ENCODE measurements at places on chromosomes 3 and 15.

GRCh38 chr3:85572426-85572825 is 613.6 kb downstream of the CADM2 start:
- DNase-seq, result no peak

DNA sequence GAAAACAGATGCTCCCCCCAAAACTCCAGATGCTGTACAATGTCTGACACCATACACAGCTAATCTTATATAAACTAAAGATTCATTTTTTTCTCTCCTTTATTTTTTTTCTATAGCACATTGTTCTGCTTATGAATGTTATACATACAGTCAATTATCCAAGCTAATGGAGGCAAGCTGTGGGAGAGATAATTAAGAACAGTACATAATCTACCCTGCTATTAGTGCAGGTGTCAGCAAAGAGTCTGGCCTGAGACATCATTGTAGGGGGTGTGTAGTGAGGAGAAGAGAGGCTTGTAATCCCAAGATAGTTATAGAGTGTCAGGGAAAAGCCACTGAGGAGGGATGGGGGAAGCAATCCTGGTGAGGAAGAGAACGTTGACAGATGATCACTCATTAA is 25.4 kb upstream of the CHMP2B start:
- DNase-seq, result no peak

DNA sequence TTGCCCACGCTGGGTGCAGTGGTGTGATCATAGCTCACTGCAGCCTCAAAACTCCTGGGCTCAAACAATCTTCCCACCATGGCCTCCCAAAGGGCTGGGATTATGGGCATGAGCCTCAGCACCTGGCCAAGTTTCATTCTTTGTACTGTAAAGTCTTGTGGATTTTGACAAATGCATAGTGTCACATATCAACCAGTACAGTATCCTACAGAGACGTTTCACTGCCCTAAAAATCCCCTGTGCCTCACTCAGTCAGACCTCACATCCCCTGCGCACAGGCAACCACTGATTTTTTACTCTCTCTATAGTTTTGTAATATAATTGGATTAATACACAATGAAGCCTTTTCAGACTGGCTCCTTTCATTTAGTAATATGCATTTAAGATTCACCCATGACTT is 130.7 kb upstream of the UBE2E1 start:
- DNase-seq, result no peak

- DNase-seq, result no peak
These were observed 6.6 kb downstream of the PRKCD start for GRCh38 chr3:53167418-53168174.

- no peak for DNase-seq
These were observed 41.8 kb downstream of the HGD start for GRCh38 chr3:120640231-120640630.

- DNase-seq, result no peak
These were observed 278.9 kb upstream of the STT3B start for GRCh38 chr3:31253782-31254181.

GRCh38 chr3:127296166-127296565 is 8.3 kb upstream of the PRR20G start:
- no peak for DNase-seq

- DNase-seq, result no peak
These were observed 9.7 kb downstream of the CGNL1 start for GRCh38 chr15:57385923-57386390.

DNA sequence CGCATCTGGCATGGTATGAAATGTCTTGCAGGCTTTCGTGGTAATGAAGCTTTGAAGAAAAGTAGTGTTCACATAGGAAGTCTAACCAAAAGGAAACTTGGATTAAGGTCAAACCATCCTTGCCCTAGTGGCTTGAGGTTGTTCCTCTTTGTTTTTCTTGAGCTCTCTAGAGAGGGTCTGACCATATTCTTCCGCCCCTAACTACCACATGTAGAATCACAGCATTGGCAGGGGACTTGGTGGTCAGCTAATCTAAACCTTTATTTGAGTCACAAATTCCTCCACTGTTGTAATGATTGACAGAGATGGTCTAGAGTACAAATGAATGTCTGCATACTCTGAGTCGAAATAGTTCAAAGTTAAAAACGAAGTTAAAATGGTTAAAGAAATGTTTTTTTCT is 39.1 kb upstream of the PHLDB2 start:
- no peak for DNase-seq

- DNase-seq, result no peak
These were observed 526.8 kb upstream of the TBL1XR1 start for GRCh38 chr3:177724020-177724638.

DNA sequence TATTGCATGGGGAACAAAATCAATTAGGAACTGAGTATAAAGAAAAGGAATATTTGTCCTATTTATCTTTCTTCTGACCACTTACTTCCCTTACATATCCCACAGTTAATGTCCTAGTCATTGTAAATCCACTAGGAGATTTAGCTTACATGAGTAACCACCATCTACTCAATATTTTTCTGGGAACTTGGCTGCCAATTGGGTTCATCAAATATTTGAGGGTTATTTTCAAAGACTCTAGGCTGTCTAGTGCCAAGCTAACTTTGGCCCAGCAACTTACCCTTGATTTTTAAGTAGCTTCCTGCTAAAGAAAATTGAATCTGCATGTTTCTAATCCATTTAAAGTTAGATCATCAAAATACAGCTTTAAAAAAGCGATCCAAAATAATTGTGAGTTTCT is 362.5 kb upstream of the EPHA3 start:
- no peak for DNase-seq

- no peak for DNase-seq
These were observed 44.9 kb downstream of the ABHD5 start for GRCh38 chr3:43735618-43736017.

GRCh38 chr3:151813799-151814198 is at the start of gene AADAC:
TSS of gene AADAC (plus strand) at chr3:151814116. CDS start at chr3:151814163, 47 bp downstream.
- no peak for DNase-seq

DNA sequence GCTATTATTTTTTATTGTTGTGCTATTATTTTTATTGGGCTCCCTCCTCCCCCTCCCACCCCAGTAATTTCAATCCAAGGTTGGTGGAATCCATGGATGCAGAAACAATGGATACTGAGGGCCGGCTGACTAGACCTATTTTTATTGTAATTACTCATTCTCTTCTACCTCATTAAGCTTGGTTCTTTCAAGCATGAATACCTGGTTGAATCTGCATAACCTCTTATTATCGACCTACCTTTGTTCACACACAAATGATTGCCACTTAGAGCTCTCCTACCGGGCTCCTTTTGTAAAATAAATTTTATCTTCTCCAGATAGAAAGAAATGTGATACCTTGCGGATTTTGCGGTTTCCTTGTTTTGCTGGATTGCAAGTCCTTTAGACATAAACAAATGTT is 31.6 kb downstream of the BTD start:
- no peak for DNase-seq

- DNase-seq, result no peak
These were observed 38.9 kb downstream of the PCSK6 start for GRCh38 chr15:101450403-101451265.

GRCh38 chr3:30344288-30344687 is 262.1 kb upstream of the TGFBR2 start:
- no peak for DNase-seq

DNA sequence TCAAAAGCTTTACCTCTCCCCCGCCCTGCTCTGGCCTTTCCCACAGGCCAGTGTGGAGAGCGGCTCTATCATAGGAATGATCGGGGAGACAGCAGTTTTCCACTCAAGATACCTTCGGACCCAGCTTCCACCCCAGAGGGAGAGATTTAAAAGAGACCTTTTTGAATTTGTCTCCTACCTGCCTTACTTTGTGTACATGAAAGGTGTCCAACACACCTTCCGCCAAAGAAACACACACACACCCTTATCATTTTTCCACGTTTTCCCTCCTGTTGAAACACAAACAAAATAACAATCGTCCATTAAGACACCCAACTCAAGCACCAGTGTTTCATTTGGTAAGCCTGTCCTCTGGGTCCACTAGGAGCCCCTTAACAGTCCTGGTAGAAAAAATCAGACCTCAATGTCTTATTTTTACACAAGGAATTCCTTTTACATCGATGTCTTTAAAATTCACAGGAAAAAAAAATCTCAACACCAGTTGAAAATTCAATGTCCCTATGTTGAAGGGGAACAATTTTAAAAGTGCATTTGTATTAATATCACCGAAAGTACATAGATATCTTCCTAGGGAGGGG is 4.0 kb downstream of the HES1 start:
- DNase-seq, result no peak

DNA sequence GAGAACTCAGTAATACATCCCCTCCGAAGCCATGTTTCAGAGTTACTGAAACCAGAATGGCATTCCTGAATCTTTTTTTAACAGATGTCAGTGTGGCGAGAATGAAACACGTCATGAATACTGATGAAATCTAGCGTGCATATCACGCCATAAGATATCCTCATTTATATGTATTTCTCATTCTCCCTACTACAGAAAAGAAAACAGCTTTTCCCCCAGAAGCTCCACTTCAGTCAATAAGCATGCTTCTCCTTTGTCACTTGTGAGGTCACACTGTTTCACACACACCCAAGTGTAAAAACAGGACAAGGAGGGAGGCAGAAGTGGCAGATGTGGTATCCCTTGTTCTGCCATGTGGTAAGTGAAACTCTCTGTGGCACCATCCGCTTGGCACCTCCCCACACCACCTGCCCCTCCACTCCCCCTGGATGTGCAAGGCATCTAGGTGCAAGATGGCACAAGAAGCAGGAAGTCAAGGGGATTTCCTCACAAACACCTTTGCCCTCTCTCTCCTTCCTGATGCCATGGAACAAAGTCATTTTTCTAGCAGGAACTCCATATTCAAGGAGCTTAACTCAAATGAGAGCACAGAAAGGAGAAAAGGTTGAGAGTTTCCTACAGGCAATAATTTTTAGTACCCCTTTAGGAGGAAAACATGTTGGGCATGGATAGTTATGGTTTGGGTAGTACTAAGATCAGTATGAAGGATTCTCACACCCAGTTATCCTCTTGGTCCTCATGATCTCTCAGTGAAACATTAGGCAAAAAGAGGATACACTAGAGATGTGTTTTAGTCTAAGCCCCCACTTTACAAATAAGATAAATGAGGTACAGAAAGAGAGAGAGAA is 47.5 kb upstream of the FRMD4B start:
- DNase-seq, result no peak

- DNase-seq, result no peak
These were observed 145.4 kb downstream of the GAP43 start for GRCh38 chr3:115768661-115769060.

All from mesothelial cell of epicardium (in vitro differentiated cells).